ENCODE measurements at places on chromosomes 7 and 10.

DNA sequence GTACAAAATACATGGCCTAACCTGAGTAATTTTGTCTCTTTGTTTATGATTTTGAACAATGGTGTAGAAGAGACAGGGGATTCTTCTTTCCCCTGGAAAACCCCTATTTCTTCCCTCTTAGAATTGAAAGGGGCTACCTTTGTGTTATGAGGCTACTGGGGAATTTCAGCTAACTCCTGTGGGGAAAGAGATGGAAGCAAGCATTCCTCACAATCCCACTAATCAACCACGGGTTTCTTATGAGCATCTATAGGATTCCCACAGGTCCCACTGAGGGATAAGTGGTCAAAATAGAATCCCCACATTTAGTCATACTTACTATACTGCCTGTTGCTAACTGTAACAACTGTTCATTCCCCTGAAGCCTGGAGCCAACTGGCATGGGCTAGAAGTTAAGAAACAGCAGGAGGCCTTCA lies 32.2 kb upstream of the ITGB8 start:
- DNase-seq: no peak

DNA sequence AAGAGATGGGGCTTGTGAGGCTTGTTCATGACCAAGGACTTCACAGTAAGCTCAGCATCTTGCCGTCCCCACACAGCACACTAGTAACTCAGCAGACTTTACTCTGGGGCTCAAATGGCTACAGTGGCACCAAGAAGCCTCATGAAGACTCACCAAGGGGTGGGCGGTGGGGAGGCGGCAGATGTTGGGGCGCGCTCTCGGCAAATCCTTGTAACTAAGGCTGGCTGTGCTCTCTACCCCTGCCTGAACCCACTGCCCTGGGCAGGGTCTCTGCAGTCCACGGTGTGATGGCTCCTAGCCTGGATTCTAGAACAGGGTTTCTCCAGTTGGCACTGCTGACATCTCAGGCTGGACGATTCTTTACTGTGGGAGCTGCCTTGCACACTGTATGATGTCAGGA lies 12.4 kb upstream of the SMARCD3 start:
- DNase-seq: no peak

- DNase-seq: no peak
These were observed 310.9 kb downstream of the CCDC3 start for GRCh38 chr10:12690525-12691126.

DNA sequence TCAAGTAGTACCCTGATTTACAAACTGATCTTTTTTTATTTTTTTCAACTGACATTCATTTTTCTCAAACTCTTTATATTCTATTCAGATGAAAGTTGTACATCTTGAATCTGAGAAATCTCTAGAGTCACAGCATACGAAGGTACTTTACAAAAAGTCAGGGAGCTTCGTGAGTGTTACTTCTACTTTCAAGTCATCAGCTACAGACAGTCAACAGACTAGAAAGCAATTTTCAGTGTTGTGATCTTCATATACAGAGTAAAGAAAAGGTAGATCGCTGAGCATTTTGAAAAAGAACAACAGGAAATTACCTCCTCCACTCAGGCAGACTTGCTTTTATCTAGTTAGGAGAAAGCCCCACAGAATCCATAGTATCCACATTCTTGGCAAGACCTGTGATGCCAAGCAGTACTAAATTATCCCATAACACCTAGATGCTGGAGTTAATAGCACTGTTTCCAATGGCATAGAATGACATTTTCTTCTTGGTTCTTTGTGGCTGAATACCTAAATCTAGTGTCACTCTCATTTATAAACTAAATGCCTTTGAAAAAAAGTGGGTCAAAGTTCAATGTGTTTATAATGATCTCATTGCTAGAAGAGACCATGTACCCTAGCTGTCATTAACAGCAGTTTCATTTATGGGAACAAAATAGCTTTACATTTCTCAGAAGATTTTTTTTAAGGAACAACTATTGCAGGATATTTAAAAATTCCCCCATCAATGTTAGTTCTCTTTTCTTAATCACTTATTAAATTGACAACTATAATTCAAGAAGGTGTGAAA lies 12.0 kb upstream of the ZNF800 start:
- DNase-seq: no peak

GRCh38 chr10:30639946-30640786 lies 10.6 kb upstream of the LYZL2 start:
- no peak for DNase-seq

- DNase-seq: no peak
These were observed 33.0 kb upstream of the EMX2 start for GRCh38 chr10:117509573-117509972.

- DNase-seq: no peak
These were observed 127.9 kb upstream of the SLC13A1 start for GRCh38 chr7:123327661-123328060.

GRCh38 chr7:100611983-100612729 lies at the start of gene MOSPD3:
TSS of gene MOSPD3 (plus strand) at chr7:100612540. CDS start at chr7:100612792, 252 bp downstream.
- DNase-seq: peak; percentile 96

DNA sequence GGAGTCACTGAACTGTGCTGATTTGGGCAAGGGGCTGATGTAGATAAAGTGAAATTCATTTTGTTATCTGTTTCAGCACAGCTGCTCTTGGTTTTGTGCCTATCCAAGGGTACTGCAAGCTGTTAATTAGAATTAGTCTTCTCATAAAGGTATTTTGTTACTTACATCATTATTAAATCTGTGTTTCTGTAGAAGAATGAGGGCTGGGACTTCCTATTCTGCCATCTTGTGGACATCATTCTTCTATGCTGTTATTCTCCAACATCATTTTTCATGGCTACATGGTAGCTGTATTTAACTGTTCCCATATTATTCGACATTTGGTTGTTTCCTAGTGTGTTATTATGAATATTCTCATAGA lies 76.2 kb upstream of the CCDC71L start:
- DNase-seq: no peak

DNA sequence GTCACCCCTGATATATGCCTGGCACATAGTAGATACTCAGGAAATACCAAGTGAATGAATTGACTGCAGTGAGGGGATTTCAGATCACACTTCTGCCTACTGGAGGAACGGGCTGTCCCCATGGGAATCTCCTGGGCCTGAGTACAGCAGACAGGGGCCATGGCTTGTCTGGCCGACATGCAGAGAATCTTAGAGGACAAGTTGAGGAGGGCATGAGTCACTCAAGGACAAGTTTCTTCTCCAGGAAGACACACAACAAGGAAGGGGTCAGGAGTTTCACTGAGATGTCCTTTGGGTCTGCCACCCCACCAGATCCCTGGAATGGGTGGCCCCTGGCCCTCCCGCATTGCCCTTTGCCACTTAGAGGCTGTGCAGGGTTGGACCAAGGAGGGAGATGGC lies 20.7 kb downstream of the PLPP4 start:
- no peak for DNase-seq

DNA sequence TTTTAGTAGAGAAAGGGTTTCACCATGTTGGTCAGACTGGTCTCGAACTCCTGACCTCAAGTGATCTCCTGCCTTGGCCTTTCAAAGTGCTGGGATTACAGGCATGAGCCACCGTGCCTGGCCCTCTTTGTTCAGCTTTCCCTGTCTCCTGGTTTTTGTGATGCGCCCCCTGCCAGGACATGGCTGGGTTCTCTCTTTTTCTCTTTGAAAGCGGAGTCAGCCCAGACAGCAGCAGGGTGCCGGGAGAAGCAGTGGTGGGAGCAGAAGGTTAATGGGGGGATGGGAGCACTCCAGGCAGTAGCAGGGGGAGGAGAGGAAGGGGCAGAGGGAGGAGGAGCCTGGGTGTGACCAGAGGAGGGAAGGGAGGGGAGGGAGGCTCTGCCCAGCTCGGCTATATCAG lies 1.8 kb downstream of the MUC3A start:
- DNase-seq: no peak

DNA sequence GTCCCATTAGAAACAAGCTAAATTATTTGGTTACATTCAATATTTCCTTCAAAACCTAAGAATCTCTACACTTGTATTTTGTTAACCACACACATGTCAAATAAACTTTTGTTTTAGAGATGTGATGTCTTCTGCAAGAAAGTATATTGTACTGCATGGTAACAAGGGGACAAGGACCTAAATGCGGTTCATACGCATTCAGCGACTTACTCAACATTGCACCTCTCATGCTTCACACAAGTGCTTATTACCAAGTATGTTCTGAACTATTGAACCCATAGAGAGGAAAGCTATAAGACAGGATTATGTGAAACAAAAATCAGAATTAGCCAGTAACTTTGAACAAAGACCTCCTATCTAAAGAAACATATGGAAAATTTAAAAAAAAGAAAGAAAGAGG lies 68.3 kb downstream of the CREB5 start:
- no peak for DNase-seq

- no peak for DNase-seq
These were observed 141.4 kb downstream of the HERPUD2 start for GRCh38 chr7:35553519-35553918.

DNA sequence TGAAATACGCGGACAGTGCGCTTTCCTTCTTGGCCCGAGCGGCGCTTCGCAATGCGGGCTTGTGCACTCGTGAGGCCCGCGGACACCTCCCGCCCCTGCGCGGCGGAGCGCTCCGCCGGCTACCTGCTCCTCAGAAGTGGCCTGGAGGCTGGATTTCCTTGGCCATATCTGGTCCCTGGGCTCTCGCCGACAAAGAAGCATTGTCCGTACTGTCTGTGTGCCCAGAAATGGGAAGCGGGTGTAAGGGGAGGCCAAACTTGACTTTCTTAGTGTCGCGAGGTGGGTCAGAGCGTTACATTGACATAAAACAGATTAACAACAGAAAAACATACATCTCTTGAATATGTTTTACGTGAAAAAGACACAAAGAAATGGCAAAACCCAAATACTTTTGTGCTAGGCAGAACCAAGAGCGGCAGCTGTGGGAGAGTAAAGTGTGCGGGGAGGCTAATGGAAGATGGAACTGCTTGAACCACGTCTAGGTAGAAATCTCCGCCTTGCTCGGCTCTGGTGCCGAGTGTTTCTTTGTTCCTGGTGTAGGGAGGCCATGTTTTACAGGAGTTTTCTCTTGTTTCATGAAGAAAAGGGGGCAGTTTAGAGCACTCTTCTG lies 1.4 kb downstream of the LANCL2 start:
- DNase-seq: peak; percentile 15

- DNase-seq: no peak
These were observed 38.7 kb upstream of the LEP start for GRCh38 chr7:128202287-128202957.

- DNase-seq: no peak
These were observed 5.6 kb downstream of the AKR1B15 start for GRCh38 chr7:134554417-134554966.

- DNase-seq: no peak
These were observed 54.5 kb upstream of the OPALIN start for GRCh38 chr10:96413151-96413787.

DNA sequence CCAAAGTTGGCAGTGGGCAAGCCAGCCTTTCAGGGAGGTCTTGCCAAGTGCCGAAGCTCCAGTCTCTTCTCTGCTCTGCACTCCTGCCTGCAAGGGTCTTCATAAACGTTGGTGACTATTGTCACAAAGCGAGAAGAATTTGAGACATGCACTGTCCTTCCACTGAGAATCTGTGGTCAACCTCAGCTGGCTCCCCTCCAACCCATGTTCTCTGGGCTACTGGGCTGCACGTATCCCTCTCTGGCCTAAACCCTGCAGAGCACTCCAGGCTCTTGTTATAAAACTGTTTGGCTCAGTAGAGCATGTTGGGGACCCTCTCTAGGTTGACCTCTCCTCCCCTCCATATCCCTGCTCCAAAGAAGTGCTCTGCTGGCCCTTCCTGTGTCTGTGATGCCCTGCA lies 260.4 kb upstream of the NFE2L3 start:
- DNase-seq: no peak

- DNase-seq: no peak
These were observed 12.6 kb downstream of the DPYSL4 start for GRCh38 chr10:132199268-132199853.

DNA sequence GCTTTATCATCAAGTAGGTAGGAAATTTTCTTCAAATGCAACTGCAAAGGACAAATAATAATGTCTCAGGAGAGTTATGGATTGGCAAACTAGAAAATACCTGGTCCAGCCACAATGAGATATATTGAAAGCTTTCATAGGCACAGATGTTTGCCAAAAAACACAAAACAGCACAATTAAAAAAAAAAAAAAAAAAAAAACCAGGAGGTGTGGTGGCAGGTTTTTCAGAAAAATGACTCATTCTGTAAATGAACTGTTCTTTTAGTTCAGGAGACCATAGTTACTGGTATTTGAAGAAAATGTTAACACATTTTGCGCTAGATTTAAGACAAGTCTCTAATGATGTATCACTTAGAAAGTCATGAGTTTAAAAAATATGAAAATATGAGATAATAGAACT lies 55.0 kb upstream of the JCAD start:
- no peak for DNase-seq

DNA sequence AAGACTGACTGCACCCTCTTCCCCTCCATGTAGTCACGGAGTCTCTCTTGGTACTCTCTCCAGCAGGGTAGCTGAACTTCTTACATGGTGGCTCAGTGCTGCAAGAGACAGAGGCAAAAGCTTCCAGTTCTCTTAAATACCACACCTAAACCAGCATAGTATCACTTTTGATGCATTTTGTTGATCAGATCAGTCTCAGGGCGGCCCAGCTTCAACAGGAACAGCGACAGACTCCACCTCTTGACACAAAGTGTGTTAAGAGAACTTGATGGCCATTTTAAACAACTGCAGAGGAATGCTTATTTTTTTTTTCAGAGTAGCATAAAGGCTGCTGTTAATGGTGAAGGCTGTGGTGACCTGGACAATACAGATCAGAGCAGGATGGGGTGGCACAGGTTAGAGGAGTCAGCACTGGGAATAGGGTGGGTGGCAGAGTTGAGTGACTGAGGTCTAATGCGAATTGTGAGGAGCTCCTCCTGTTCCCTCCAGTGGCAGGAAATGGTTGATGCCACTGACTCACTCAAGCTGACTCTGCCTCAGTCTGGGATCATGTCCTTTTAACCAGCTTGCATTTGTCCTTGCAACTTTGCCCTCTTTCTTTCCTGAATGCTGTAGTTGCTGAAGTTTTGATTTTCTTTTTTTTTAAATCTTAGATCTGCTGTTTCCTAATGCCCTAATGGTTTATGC lies 17.3 kb downstream of the MGAM start:
- DNase-seq: no peak

DNA sequence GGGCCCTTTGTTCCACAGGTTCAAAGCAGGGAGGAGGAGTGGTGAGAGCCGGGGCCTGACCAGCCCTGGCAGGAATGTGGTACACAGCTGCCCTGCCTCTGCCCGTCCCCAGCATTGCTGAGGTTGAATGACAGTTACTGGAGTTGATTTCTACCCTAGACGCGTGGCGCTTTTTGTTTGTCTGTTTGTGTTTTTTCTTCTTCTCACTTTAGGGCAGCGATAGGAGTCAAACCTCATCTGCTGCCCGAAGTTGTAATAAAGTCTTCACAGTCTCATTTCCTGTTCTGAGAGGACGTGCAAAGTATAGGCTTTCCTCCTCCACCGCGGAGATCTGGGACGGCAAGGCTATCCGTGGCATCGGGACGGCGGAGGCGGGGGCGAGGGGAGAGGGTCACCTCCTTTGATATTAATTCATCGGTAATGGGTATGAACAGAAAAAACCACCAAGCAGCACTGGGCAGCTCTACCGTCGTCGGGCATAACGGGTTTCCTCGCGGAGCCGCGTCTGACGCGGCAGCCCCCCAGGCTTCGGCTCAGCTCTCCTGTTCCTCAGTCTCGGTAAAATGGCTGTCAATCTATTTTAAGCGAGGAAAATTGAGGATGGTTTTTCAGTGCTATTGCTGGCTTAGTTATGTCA lies 160.8 kb downstream of the LRMDA start:
- DNase-seq: no peak

- DNase-seq: peak; percentile 37
These were observed 102.7 kb upstream of the TNRC18 start for GRCh38 chr7:5526100-5526905.
